H9 (cell line): ENCODE measurements at places on chromosomes 2 and 18. TPM values are rescaled to one million over a fixed set of nuclear protein-coding genes. Genes with fewer than 3 reads are reported as not detected.
A peak's percentile ranks its signal among the peaks of the same experiment; 100 is the strongest.

Gene EPB41L3
- 14.3 and 16.1 TPM in 2 replicates for total RNA-seq

Gene SH3BP4
- total RNA-seq = 88.5 and 93.8 TPM in 2 replicates

Gene GPBAR1
- total RNA-seq = 0.37 and 0.44 TPM in 2 replicates

Gene SCYGR4
- total RNA-seq = not detected in 2 replicates

DNA sequence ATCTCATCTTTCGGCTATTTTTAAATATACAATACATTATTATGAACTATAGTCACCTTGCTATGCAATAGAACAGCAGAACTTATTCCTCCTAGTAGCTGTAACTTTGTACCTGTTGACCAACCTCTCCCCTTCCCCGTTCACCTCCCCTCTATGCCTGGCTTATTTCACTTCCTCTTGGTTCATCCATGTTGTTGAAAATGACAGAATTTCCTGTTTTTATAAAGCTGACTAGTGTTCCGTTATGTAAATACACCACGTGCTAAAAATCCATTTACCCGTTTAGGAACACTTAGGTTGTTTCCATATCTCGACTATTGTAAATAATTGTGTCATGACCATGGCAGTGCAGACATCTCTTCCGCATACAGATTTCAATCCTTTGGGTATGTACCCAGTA is 10.3 kb downstream of the ALPI start:
- DNase-seq = no peak

DNA sequence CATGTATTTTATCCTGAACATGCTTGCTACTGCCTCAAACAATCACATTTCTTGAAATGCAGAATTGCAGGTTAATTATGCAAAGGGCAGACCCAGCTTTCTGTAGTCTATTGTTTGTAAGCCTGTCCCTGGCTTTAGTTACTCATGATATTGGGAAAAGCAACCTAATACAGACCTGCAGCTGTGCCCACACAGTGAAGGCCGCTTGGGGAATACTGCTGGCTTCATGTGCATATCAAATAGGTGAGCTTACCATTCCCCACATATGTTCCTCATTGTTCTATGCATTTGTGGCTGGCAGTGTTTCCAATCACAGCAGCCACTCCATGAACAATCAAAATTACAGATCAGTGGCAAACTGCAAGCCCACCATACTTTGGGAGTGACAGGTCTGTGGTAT is 186.3 kb downstream of the TMEM163 start:
- DNase-seq = no peak

- DNase-seq = no peak
Measured at GRCh38 chr18:10081492-10081891, 167.7 kb downstream of the VAPA start.

DNA sequence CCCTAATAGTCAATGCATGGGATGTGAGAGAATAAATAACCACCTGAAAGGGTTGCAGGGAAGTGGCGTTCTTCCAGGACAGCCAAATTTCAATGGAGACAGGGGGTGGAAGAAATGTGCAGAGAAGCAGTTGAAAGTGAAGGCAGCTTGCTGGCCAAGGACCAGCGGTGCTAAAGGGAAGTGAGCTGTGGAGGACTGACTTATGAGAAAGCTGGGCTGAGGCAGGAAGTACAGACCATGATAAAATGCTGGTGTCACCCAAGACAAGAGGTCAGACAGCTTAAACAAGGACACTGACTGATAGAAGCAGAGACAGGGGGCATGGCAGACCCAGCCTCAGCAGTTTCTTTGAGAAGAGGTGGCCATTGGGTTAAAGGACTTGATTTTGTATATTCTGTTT is 106.7 kb downstream of the DTNB start:
- no peak for DNase-seq

DNA sequence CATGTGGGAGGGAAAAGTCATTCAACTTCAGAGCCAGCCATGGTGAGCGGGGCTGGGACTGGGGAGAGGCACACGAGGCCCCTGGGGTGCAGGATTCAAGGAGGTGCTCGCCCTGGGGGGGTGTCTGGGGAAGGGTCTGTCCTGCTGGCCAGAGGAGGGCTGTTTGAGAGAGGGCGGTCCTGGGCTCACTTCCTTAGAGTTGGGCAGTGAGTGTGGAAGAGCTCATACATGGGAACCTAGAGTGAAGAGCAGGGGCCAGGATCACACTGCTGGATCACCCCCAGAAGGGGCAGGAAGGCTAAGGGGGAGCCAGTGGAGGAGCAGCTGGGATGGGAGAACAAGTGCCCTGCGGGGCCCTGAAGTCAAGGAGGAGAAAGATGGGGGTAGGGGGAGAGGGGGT is 6.5 kb downstream of the SH3BP4 start:
- no peak for DNase-seq

GRCh38 chr2:50125246-50125645 is 906.7 kb downstream of the NRXN1 start:
- DNase-seq = no peak

GRCh38 chr2:105868060-105868459 is 123.3 kb downstream of the NCK2 start:
- no peak for DNase-seq

GRCh38 chr2:234375176-234375880 is 121.6 kb downstream of the ARL4C start:
- no peak for DNase-seq

- DNase-seq = peak; percentile 76
Measured at GRCh38 chr2:204260162-204260877, 285.0 kb upstream of the PARD3B start.

- no peak for DNase-seq
Measured at GRCh38 chr2:524442-524841, 152.8 kb downstream of the TMEM18 start.

DNA sequence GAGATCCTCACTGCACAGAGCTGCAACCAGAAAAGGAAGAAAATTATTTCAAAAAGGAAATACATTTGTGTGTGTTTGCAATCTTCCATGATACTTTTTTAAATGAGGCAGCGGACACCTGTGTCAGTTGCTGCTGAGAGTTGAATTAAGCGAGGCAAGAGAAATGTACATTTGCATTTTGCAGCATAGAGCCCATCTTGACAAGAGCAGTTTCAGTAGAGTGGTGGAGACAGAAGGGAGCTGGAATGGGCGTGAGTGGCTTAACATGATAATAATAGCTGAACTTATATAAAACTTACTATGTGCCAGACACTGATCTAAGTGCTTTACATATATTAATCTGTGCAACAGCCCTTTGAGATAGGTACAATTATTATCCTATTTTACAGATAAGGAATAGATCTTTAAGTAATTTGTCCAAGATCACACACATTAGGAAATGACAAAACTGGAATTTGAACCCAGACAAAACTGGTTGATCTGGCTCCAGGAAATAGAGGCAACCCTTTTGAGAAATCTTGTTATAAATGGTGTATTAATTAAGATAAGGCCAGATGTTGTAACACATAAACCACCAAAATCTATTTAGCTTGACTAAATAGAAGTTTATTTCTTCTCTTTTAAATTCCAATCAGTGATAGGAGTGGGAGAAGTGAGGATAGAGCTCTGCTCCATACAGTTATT is 68.7 kb downstream of the SDC1 start:
- DNase-seq = no peak

DNA sequence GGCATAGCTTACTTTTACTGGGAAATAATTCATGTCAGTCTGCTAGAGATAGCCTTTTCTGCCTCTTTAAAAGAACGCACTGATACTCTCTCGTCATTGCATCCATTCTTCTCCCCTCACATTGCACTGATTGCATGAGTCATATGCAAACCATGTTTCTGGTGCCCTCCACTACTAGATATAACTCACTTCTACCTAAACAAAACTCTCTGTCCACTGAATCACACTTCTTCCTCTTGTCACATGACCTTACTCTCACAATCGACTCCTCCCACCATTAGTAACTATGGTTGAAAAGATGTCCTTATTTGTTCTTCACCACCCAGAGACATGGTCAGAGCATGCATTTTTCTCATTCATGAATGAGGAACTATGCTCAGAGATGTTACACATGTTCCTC is 158.0 kb downstream of the CSRNP3 start:
- no peak for DNase-seq

DNA sequence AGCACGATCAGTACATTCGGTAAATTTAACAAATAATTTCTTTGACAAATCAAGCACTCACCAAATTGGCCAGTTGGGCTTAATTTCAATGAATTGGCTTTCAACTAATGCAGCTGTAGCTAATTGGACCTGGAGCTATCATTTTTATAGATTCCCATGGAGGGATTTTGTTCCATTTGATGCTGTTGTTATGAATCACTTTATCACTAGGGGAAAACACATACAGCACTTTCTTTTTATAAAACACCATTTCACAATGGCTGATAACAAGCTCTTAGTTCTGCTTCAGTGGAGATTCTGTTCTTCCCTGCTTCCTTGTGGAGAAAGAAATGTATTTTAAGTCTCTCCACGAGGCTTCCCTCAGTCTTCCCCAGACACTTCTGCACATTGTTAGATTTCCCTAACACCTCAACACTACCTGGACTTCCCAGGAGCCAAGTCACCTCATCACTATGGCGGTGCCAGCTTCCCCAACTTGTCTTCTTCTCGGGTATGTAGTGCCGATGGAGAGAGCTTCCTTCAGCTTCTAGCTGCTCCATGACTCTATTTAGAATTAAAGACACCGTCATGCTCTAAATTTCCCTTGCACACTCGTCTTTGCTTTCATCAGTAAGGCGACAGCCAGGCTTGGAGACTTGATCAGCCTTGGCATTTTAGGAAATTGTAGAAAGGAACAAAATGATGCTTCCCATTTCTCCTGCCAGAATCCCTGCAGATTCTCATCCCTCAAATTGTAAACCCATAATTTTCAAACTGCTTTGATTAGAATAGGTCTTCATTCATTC is 72.0 kb downstream of the INPP5D start:
- DNase-seq = no peak
